ENCODE measurements at places on chromosomes 7 and 10.

DNA sequence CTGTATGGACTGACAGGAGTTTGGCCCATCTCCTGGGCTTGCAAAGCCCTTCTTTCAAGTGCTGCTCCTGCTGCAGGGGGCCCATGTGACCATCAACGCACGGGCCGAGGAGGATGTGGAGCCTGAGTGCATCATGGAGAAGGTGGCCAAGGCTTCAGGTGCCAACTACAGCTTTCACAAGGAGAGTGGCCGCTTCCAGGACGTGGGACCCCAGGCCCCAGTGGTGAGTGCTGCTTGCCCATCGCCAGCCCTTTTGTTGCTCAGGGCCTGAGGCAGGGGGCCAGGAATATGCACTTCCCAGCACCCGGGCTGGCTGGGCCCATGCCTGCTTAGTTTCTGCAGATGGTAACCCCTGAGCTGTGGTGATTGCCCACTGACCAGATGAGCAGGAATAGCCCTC is 8.7 kb downstream of the PGAM2 start:
- no peak for DNase-seq

- no peak for DNase-seq
Observed at GRCh38 chr7:33109758-33110238, 594 bp upstream of the RP9 start.

- no peak for DNase-seq
Observed at GRCh38 chr10:14523286-14523685, 192.6 kb upstream of the FRMD4A start.

DNA sequence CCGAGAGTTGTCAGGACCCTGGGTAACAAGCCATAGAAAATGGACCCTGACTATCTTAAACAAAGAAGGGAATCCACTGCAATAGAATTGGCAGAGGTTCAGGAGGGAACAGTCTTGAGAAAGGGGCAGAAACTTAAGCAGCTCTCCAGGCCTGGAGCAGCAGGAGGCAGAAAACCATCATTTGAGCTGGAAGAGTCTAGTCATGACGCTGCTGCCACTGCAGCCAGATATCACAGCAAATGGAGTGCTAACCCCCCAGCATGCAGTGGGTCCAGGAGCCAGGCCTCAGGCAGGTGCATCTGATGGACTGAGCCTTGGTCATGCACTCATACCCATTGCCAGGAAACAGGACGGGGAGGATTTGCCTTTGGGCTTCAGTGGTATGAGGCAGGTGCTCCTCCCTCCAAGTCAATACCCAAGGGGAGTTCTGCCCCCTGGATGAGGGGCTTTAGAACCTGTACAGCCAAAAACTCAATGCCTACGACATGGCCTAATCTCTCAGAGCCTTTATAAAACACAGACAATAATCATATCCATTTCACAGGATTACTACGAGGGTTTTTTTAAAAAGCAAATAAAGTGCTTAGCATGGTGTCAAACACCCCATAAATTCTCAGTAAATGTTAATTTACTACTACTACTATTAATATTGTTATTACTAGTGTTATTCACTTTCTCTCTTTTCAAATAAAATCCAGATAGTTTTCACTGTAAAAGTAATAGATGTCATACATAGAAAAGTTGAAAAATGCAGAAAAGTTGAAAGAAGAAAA is 30.7 kb downstream of the DUSP5 start:
- no peak for DNase-seq

DNA sequence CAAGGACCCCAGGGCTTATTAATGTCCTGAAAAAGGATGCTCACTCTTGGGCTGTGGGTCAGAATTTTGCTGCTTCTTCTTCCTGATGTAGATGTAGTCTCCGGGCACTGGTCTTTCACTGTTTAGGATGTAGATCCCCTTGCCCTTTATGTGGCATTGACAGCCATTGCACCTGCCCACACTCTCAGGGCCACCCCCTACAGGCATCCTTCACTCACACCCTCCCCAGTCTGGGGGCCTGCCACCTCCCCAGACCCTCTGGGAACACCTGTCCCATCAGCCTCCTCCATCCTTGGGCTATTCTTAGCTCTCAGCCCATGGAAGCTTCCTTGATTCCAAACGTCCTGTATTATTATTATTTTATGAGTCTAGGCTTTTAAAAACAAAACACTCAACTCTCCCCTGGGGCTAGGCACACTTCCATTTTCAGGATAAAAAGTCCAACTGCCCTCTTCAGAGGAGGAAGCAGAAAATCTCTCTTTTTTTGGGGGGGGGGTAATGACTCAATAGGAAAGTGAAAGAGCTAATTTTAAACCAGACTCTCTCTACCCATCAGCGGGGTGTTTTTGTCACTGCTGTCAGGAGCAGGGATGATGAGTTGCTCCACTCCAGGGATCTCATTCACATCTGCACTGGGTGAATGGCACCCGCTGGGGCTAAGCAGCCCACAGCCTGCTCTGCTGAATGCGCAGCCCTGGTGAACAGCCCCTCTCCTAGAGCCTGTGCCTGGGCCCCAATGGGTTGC is 11.5 kb upstream of the KLRG2 start:
- DNase-seq = no peak

DNA sequence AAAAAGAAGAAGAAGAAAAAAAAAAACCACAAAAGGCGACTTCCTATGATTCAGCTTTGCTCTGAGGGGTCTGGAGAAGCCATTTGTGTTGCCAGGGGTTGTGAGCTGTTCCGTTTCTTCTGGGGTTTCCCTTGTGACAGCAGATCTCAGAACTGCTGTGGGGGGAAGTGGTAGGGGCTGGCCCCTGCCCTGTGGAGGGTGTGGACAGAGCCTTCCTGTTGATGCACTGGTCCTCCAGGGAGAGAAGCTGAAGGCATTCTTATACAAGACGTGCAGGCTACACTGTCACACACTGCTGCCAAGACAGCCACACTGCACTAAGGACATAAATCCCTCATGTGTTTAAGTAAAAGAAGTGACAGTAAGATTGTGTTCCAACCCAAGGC is 17.3 kb upstream of the CSGALNACT2 start:
- peak; percentile 37 for DNase-seq

DNA sequence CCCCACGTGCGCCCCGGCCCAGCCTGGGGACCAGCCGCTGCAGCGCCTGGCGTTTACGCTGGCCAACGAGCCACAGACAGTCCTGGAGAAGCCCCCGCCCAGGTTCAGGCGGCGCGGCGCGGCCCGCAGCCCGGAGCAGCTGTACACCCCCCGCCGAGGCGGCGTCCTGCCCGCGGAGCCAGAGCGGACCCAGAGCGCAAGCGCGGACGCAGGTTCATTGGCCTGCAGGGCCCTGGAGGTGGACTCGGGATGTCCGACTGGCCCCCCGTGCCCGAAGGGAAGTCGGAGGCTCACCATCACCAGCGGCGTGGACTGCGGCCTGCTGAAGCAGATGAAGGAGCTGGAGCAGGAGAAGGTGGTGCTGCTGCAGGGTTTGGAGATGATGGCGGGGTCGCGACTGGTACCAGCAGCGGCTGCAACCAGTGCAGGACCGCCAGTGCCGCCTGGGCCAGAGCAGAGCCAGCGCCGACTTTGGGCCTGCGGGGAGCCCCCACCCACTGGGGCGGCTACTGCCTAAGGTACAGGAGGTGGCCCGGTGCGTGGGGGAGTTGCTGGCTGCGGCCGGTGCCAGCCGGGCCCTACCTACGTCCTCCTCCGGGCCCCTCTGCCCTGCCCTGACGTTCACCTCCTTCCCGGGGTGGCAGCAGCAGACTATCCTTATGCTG is 72.0 kb upstream of the KCTD7 start:
- DNase-seq = no peak

DNA sequence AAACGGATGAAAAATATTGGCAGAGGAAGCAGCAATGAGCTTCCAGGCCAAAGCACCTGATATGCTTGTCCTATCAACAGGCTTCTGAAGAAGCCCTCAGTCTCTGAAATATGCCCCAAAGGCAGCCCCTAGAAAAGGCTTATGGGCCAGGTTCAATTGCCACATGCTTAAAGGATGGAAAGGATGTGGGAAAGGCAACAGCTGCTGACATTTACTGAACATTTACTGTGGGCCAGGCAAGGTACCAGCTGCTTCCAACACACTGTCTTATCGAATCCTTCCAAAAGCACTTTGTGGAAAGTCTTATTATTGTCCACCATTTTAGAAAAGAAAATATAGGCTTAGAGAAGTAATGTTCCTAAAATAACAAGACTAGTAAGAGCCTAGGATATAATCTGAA is 56.5 kb downstream of the DOCK4 start:
- no peak for DNase-seq

DNA sequence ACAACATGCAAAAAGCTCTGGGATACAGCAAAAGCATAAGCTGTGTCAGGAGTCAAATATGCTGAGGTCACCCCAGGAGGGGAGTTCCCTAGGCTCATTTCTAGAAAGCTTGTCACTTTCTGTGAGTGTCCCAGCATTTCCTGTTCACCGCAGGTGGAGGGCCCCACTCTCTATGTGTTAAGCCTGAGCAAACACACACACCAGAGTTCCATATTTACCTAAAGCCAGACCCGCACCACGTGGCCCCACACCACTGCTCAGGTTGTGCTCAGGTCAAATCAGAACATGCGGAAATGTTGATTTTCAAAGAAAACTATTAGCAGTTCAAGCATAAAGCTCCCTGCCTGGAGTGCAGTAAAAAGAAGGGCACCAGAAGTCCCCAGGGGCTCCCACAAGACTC is 259.6 kb upstream of the PPP2R2D start:
- DNase-seq = peak; percentile 19

- no peak for DNase-seq
Observed at GRCh38 chr10:85532773-85533172, 833.8 kb downstream of the GRID1 start.

DNA sequence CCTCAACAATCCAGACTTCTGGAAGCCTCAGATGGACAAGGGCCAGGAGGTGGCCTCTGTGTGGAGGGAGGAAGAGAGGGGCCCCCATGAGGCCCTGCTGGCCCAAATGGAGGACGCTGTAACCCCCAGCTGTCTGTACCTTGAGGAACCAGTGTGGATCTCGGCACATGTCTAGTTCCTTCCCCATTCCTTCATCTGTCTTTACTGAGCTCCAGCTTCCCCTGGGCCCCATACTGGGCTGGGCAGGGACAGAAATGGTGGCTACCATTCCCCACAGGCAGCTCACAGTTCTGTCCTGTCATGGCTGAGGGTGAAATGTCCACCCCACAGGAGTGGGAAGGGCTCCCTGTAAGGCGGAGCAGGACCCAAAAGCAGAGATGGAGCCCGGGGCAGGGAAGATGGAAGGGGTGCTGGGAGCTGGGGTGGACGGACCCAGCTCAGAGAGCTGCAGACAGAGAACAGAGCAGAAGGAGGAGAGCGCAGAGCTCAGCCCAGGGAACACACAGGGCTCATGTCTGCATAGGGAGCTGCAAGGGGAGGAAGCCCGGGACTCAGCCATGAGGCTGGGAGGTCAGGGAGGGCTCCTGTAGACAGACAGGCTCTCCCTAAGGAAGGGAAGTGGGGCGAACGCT is 22.8 kb downstream of the ANTXRL start:
- DNase-seq = no peak

- no peak for DNase-seq
Observed at GRCh38 chr7:150520145-150520544, 5.5 kb downstream of the GIMAP7 start.

DNA sequence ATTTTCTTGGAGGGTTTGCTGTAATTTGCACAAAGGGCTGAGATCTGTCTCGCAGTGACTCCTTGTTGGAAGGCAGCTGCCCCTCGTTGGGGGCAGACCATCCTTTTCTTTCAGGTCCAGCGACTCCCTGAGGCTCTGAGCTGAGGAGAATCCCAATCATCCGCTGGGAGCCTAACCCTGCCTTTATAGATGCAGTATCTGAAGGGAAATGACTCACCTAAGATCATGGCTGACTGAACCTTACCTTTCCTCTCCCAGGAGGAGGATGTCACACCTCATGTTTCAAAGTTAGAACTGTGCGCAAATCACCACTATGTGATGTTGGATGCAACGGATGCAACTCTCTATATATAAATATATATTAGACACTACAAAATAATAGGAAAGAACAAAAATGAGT is 36.4 kb upstream of the MXI1 start:
- DNase-seq = no peak

DNA sequence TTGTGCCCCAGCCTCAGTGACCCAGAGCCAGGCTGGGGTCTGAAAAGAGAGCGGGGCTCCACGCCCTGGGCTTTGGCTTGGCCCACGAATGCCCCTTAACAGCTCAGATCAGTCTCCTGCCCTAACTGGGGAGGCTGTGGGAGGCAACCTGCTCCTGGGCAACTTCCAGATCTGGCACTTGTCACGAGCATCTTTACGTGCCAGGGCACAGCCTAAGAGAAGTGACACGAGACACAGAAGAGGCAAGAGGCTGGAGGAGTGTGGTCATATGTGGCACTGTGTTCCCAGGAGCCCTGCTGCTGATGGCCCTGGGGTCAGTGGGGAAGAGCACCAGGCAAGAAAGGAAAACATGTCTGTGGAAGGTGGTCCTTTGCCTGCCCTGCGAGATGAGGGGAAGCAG is 97.8 kb upstream of the BTBD16 start:
- DNase-seq = no peak

- DNase-seq = no peak
Observed at GRCh38 chr10:89062861-89063260, 72.3 kb downstream of the FAS start.

DNA sequence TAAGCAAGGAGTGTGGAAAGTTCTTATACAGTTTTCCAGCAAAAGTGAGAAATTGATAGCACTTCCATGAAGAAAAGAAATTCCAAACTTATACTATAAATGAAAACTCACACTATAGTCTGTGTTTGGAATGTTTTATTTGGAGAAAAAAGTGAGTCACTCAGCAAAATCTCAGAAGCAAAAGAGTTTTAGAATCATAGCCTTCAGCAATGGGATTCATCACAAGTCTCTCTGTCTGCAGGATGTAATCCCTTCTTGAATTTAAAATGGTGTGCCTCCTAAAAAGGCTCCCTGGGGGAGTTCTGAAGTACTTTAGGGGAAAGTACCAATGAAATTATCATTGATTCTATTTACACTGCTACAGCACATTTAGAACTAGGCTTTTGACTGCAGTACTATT is 756.4 kb downstream of the XPNPEP1 start:
- no peak for DNase-seq

DNA sequence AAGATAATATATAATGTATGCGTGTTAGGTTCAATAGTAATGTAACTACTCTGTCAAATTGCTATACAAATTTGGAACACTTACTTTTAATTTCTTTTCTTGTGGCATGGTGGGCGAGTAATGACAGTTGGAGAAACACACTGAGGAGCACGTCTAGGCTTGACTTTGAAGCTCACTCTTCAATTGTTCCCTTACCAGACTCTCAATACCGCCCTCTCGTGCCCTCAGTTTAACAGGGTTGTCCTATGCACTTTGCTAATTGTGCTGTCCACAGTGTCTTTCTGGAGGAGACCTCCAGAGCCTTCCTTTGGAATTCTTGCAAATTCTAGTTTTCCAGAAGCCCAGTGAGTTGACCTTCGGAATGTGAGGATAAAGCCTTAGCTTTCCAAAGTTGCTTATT is 107.2 kb upstream of the RELN start:
- DNase-seq = no peak

- no peak for DNase-seq
Observed at GRCh38 chr7:29330136-29330535, 135.6 kb downstream of the CHN2 start.

All from stimulated activated CD4-positive, alpha-beta T cell treated with anti-CD3 and anti-CD28 coated beads, TNF-alpha, amount 100 ng/mL, for 48 hours (primary cell).